SK-N-DZ (cell line): ENCODE measurements at places on chromosomes 3 and 15.
A peak's percentile ranks its signal among the peaks of the same experiment; 100 is the strongest.

DNA sequence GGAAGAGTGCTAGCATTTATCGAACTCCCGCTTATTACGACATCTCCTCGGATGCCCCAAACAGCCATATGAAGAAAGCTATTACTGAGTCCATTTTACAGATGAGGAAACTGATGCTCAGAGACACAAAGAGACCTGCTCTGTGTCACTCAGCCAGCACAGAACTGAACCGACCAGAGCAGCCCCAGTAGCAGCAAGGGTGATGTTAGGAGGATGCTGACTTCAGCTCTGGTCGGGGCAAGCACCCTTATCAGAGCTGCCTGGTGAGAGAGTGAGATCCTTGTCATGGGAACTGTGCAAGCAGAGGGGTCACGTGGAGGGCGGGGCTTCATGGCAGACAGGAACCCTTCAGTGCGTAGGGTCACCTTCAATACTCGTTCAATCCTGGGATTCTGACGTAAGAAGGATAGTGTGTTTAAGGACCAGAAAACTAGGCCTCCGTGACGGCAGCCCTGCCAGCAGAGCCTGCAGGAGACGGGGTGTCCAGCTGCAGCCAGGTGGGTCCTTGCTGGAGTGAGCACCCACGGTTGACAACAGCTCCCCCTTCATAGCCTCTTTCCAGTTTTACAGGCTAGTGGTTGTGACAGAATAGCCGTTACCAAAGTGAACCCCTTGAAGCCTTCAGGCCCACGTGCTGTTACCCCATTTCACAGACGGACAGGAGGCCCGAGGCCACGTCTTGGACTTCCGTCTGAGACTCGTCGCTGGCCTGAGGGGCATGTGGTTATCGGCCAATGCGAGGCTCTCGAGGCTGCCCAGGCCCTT, 12.0 kb upstream of the IQSEC1 start:
- no peak for DNase-seq

GRCh38 chr15:87871258-87871681, 385.3 kb downstream of the NTRK3 start:
- DNase-seq = no peak

GRCh38 chr3:161600173-161600572, 103.6 kb downstream of the OTOL1 start:
- DNase-seq = no peak

DNA sequence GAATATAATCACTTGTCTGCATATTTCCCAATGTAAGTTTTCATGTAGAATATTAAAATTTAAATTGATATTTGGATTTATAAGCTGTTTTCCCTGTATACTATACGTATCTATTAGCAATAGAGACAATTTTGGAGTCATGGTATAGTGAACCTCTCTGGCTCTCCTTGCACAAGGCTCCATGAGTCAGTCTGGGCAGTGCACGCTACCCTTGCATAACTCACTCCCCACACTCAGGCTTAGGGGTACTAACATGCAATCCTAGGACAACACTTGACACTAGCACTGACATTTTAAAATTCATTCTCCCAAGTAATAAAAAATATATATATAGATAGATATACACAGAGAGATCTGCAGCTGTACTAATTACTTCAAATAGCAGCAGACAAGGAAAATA, 39.2 kb downstream of the SLC24A1 start:
- DNase-seq = no peak

GRCh38 chr3:161393803-161394202, 22.5 kb upstream of the SPTSSB start:
- no peak for DNase-seq

DNA sequence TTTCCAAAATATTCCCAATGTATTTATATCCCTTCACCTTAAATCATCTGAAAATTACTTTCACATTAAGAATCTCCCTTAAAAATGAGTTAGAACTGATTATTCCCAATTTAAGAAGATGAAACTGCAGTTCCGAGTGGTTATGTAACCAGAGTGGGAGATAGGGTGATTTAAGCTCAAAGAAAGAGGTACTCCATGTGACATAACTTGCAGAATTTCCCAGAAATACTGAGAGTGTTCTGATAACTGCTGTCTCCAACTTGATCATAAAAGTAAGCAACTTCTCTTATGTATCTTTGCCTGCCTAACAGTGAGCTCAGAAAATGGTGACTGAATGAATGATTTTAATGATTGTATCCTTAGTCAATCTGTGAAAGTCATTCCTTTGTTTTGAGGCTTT, 32.3 kb downstream of the ARRDC4 start:
- no peak for DNase-seq

DNA sequence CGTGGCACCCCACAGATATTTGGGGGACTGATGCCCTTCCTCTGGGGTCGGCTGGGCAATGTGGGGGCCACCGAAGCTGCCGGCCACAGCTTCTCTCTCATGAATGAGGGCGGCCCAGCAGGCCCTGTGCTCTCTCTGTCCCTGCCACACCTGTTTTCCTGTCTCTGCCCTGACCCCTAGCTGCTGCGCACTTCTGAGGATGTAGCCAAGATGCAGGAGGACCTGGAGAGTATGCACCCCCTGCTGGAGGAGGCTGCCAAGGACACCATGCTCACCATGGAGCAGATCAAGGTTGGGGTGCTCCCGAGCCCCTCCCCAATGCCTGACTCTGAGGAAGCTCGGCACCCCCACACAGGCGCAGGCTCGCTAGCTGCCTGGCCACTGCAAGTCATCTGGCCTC, 59.7 kb downstream of the SEMA3G start:
- DNase-seq = peak; percentile 79

GRCh38 chr3:72126441-72127223, 341.7 kb upstream of the PROK2 start:
- DNase-seq = no peak

DNA sequence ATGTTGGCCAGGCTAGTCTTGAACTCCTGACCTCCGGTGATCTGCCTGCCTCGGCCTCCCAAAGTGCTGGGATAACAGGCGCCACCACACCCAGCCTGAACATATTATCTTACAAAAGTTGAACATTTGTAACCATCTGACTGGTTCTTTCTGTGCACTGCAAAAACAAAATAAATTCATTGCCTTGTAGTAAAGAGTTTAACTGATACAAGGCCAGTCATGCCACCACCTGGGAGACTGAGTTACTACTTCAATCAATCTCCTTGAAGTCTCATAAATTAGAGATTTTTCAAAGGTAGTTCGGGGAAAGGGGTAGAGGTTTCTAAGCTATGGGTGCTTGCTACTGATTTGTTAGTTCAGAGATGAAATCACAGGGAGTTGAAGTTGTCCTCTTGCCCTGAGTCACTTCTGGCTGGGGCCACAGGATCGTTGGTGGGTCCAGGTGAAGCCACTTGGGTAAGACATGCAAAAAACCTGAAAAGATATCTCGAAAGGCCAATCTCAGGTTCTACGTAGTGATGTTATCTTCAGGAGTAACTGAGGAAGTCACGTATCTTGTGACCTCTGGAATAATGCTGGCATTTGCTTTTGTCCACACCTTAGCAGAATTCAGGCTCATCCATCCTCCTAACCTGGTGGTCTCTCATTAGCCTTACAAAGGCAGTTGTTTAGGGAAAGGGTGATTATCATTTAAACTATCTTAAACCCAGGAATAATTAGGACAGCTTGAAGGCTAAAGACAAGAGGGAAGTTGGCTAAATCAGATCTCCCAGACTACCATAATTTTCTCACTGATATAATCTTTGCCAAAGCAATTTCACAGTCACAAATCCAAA, 33.7 kb downstream of the ZBTB11 start:
- DNase-seq = no peak

GRCh38 chr3:129160891-129161859, at the start of gene ISY1:
TSS of gene ISY1 (minus strand) at chr3:129161063. CDS start at chr3:129160975, 88 bp downstream.
- DNase-seq = peak; percentile 97

GRCh38 chr15:71463156-71463665, 347.1 kb upstream of the NR2E3 start:
- DNase-seq = no peak

GRCh38 chr3:67602816-67603215, 51.6 kb downstream of the SUCLG2 start:
- DNase-seq = no peak

- DNase-seq = no peak
Observed at GRCh38 chr3:178982137-178982536, 89.5 kb downstream of the ZMAT3 start.

- DNase-seq = no peak
Observed at GRCh38 chr15:69463182-69463756, 10.7 kb downstream of the RPLP1 start.

DNA sequence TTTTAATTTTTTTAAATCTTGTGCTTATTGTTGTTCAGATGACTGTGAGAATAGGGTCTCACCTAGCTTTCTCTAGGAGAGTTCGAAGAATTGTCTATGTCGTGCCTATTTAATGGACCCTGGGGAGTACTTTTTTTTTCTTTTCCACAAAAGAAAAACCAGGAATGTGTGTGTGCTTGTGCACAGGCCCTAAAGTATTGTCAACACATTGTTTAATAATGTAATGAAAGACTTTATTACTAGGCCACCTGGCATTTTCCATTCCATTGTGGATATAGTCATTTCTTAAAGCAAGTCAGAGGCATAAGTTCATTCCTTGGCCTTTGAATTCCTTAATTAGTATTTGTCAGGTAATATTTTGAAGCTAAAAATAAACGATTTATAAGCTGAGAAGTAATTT, 135.9 kb downstream of the KLHL25 start:
- DNase-seq = no peak

GRCh38 chr3:161333696-161334095, 37.6 kb downstream of the SPTSSB start:
- no peak for DNase-seq

DNA sequence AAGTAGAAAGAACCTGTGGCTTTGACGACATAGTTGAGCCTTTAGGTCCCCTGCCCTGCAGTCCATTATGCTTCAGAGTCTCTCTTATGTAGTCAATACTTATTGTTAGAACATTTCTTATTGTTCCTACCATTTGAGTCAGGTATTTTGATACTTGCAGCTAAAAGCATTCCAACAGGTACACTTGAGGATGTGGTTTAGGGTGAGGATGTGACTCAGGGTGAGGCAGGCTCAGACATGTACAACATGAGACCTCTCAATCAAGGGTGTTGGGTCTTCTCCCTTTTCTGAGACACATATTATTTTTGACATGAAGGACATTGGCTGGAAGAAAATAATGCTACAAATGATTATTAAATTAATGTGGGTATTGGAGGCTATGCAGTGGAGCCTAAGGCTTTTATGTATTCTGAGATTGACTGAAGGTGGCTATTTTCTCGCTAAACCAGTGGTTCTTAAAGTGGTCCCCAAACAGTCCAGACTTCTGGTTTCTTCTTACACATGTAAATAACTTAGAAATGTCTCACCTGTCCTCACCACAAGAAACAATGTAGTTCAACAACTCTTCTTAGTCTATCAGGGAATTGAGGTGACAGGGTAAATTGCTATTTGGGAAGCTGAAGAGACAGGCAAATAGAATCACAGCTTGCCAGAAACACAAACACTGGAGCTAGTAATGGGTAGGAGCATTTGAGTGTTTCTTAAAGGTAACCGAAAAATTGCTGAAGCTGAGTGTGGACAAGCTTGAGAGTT, 135.5 kb upstream of the ZPLD1 start:
- DNase-seq = no peak
